IMR-90 (cell line): ENCODE measurements at places on chromosomes 7 and 10. TPM values are rescaled to one million over a fixed set of nuclear protein-coding genes. Genes with fewer than 3 reads are reported as not detected.

DNA sequence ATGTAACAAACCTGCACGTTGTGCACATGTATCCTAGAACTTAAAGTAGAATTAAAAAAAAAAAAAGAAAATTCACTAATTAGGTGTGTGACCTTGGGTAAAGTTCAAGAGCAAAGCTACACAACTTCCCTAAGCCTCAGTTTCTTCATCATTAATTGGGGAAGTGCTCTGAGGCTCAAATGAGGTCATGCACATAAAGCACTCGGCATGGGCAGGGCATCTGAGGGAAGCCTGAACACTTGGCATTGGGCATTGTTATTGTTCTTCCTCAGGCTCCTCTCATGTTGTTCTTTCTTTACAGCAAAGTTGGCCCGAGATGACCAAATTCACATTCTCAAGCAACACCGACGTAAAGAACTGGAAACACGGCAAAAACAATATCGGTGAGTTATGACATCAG lies 21.5 kb downstream of the ALOX5 start:
- no peaks in the 10 kb centered on the region for H3K36me3 ChIP-seq
- H3K27me3 ChIP-seq: no peaks in the 10 kb centered on the region
- no peak overlapping the region for H3K27ac ChIP-seq
- H3K4me1 ChIP-seq: no peaks in the 10 kb centered on the region
- no peak overlapping the region for H3K4me3 ChIP-seq

DNA sequence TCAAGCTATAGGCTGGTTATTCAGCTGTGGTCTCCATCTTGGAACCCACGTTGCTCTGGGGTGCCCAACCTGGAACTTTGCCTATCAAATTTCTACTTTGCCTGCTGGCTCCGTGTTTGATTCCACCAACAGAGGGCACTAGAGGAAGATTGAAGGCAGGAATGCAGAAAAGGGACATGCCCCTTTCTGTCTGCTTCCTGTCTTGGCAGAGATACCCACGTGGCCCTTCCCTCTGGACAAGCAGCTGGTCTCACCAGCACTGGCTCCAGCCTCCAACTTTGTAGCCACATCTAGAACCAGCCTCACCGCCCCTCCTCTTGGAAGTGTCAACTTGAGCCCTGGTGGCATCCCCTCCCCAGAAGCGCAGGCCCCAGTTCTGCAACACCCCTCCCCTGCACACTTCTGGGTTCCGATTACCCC lies 52.1 kb upstream of the ZNF438 start:
- no peak overlapping the region; the same call in 1 of the 2 replicates for H3K27ac ChIP-seq
- no peak overlapping the region for H3K4me3 ChIP-seq
- DNase-seq: peak; percentile 39
- no peaks in the 10 kb centered on the region for H3K27me3 ChIP-seq
- no peaks in the 10 kb centered on the region for H3K4me1 ChIP-seq

SCART1 gene
- 0.28 and 0.54 TPM in 2 replicates for total RNA-seq

GPR37 gene
- total RNA-seq: 9.2 and 9.3 TPM in 2 replicates

- no peak overlapping the region for H3K27ac ChIP-seq
- no peaks in the 10 kb centered on the region for H3K27me3 ChIP-seq
- DNase-seq: no peak
- H3K36me3 ChIP-seq: no peaks in the 10 kb centered on the region
Observed at GRCh38 chr10:97633921-97634320, 621 bp upstream of the MORN4 start.

ZSCAN25 gene
- total RNA-seq: 9.0 and 9.2 TPM in 2 replicates

TCF7L2 gene
- 1.3 and 1.7 TPM in 2 replicates for total RNA-seq

GRCh38 chr7:155459700-155460461 lies 2.0 kb downstream of the EN2 start:
- H3K36me3 ChIP-seq: no peaks in the 10 kb centered on the region
- H3K4me3 ChIP-seq: no peak overlapping the region
- no peaks in the 10 kb centered on the region for H3K4me1 ChIP-seq
- no peak for DNase-seq
- peaks cover 85% of the 10 kb centered on the region for H3K27me3 ChIP-seq

AGR3 gene
- total RNA-seq: not detected in 2 replicates

RPEL1 gene
- total RNA-seq: under 0.01 and 0.28 TPM in 2 replicates

- H3K27me3 ChIP-seq: no peaks in the 10 kb centered on the region
- no peak overlapping the region for H3K27ac ChIP-seq
- H3K36me3 ChIP-seq: peaks cover 66% of the 10 kb centered on the region
Observed at GRCh38 chr10:3162533-3162932, 10.0 kb downstream of the PITRM1 start.

TNPO3 gene
- total RNA-seq: 77.2 and 78.6 TPM in 2 replicates

PNLIP gene
- total RNA-seq: not detected in 2 replicates

DNA sequence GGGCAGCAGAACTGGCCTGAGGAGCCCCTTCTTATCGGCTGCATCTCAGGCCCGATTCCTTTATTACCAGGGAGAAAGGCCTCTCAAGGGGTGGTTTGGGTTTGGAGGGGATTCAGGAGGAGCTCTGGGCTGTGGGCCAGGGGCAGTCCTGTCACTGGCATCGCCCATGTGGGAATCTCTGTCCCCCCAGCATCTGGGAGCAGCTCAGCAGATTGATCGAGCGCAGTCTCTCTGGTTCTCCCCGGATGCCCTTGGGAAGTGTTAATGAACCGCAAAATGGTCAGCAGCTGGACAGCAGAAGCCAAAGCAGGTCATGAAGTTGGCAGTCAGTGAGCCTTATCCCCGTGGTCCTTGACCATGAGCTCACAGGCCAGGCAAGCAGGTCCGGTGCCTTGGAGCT lies 104.4 kb upstream of the ANLN start:
- no peak overlapping the region for H3K27ac ChIP-seq
- H3K27me3 ChIP-seq: no peaks in the 10 kb centered on the region
- H3K4me3 ChIP-seq: no peak overlapping the region
- H3K36me3 ChIP-seq: peaks cover 14% of the 10 kb centered on the region; the same call in 1 of the 2 replicates
- DNase-seq: no peak
- H3K4me1 ChIP-seq: peaks cover 17% of the 10 kb centered on the region

MARVELD1 gene
- 12.0 and 15.6 TPM in 2 replicates for total RNA-seq

OGA gene
- 62.9 and 89.7 TPM in 2 replicates for total RNA-seq

IGFBP1 gene
- not detected in 2 replicates for total RNA-seq

DNA sequence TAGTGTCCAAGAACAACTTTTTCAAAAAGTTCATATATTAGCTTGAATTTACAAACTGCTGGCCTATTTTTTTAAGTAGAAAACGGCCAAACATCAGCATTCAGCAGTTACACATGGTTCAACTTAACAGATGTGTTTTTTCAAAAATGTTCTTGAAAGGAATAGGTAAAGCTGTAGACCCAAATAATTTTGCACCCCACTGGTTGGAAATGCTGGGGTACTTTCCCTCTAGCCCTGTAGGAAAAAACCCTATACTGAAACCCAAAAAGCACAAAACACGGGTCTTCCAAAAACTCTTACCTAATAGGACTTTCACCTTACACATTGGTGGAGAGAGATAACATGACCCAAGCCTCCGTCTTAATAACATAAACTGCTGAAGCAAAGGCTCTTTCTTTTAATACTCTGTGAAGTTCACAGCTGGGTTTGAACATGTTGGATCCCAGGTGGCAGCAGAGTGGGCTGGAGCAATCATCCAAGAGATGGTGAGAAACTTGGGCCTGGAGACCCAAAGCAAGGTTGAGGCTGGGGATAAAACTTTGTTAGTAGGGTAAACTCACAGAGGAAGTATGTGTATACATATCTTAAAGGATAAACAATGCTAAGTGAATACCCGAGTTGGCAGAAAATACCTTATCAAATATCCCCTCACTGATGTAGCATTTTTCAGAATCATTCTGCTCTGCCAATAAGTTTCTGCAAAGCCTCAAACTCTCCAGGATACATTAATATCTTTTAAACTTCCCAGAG lies 629 bp upstream of the DNAJC9 start:
- H3K4me1 ChIP-seq: peaks cover 10% of the 10 kb centered on the region
- peaks cover 18% of the 10 kb centered on the region for H3K36me3 ChIP-seq
- H3K27me3 ChIP-seq: no peaks in the 10 kb centered on the region
- DNase-seq: peak; percentile 33

DNA sequence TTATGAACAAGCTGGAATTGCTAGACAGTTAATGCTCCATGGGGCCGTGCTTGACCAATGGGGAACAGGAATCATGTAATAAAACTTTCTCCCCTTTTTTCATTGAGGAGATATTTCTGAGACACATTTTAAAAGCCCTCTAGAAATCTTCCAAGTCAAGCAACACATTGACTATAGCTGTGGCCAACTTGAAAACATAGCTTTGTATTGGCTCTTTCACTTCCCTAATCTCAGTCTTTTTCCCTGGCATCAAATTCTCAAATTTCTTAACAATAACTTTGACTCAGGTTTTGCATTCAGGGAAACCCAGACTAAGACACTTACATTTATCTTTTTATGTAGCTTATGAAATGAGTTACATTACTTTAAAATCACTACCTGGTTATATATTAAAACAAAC lies 947.1 kb upstream of the MBL2 start:
- H3K27ac ChIP-seq: no peak overlapping the region
- H3K4me3 ChIP-seq: no peak overlapping the region
- no peak for DNase-seq

MRPS17 gene
- total RNA-seq: 15.2 and 21.1 TPM in 2 replicates

DNA sequence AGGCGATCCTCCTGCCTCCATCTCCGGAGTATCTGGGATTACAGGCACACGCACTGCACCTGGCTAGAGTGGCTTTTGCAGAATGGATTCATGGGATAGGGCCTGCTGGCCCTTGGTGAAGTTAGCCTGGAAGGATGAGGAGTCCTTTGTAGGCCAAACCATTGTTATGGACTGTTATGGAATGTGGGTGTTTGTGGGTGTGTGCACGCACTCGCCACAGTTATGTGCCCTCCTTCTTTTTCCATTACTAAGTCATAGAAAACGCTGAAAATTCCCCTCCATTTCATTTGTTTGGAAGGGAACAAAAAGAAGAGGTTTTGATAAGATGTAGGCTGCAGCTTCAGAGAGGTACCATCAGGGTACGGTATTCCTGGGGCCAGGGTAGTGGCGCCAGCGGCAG lies 15.0 kb downstream of the ZNF862 start:
- H3K36me3 ChIP-seq: peaks cover 10% of the 10 kb centered on the region; the same call in 1 of the 2 replicates
- no peaks in the 10 kb centered on the region for H3K27me3 ChIP-seq
- no peak overlapping the region for H3K27ac ChIP-seq
- peak; percentile 7 for DNase-seq

LIPM gene
- not detected in 2 replicates for total RNA-seq

GRCh38 chr10:21496343-21497176 lies 28.9 kb downstream of the SKIDA1 start:
- H3K27ac ChIP-seq: peak overlapping the region; percentile 81
- peaks cover 5% of the 10 kb centered on the region for H3K27me3 ChIP-seq
- peaks cover 3% of the 10 kb centered on the region; the same call in 1 of the 2 replicates for H3K4me1 ChIP-seq
- no peaks in the 10 kb centered on the region for H3K36me3 ChIP-seq

SAP25 gene
- total RNA-seq: not detected in 2 replicates

GBX1 gene
- not detected in 2 replicates for total RNA-seq

GRCh38 chr7:4861673-4862072 lies at the start of gene PAPOLB:
TSS of gene PAPOLB (minus strand) at chr7:4862030. CDS start at chr7:4861810, 220 bp downstream.
- H3K4me3 ChIP-seq: 0 out of 2 replicates have a peak within 1 kb of the TSS, but pooled peaks have one; percentile 10
- peaks cover 7% of the 10 kb centered on the region for H3K27me3 ChIP-seq
- H3K4me1 ChIP-seq: no peaks in the 10 kb centered on the region
- no peak for DNase-seq

DNA sequence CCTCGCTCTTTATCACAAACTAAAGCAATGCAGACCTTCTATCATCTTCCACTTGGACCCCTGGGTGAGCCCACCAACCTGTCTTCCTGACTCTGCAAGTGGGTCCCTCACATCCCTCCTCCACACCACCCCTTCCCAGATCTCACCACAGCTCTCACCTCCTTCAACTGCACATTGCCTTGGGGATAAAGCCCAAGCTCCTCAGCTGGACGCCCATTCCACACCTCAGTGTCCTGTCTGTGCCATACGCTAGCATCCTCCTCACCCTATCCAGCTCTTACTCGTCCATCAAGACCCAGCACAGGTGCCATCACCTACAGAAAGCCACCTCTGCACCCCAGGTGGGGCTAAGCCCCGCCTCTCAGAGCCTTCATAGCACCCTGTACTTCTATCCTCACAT lies 141.0 kb upstream of the LANCL2 start:
- H3K36me3 ChIP-seq: no peaks in the 10 kb centered on the region
- H3K27me3 ChIP-seq: peaks cover 3% of the 10 kb centered on the region; the same call in 1 of the 2 replicates
- H3K4me3 ChIP-seq: no peak overlapping the region
- no peaks in the 10 kb centered on the region for H3K4me1 ChIP-seq

GRCh38 chr10:106982268-106982667 lies 182.2 kb downstream of the SORCS1 start:
- no peaks in the 10 kb centered on the region for H3K36me3 ChIP-seq
- no peak overlapping the region for H3K27ac ChIP-seq
- H3K4me3 ChIP-seq: no peak overlapping the region
- no peaks in the 10 kb centered on the region for H3K27me3 ChIP-seq
- DNase-seq: no peak

NACAD gene
- total RNA-seq: 0.54 and 0.56 TPM in 2 replicates

GRCh38 chr10:96225119-96225518 lies 46.2 kb downstream of the BLNK start:
- H3K27me3 ChIP-seq: no peaks in the 10 kb centered on the region; the same call in 1 of the 2 replicates
- H3K36me3 ChIP-seq: no peaks in the 10 kb centered on the region
- H3K27ac ChIP-seq: no peak overlapping the region
- no peak overlapping the region for H3K4me3 ChIP-seq
- DNase-seq: no peak

DNA sequence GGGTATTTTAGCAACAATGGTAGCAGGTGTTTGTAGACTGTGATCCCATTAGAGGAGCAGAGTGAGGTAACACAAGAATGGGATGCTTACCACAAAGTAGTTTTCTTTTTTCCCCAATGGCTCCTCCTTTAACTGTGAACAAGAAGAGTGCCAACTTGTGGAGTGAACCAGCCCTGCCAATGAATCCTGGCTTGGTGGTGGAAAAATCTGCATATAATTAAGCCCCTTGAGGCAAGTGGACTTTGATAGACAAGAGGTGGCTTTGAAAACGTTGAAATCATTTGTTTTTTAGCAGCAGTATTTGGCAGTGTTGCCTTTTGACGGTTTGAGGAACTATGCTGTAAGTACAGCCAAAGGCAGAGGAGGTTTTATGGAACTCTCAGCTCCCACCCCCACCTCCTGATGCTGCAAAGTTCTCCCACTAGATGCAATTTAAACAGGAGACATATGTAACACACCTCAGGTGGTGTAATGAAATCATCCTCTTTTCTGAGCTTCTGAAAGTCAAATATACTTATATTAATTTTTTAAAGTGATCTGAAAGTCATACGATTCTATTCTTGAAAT lies 295.6 kb downstream of the DPP6 start:
- no peaks in the 10 kb centered on the region for H3K4me1 ChIP-seq
- H3K27ac ChIP-seq: no peak overlapping the region
- H3K4me3 ChIP-seq: no peak overlapping the region
- H3K27me3 ChIP-seq: no peaks in the 10 kb centered on the region

DNA sequence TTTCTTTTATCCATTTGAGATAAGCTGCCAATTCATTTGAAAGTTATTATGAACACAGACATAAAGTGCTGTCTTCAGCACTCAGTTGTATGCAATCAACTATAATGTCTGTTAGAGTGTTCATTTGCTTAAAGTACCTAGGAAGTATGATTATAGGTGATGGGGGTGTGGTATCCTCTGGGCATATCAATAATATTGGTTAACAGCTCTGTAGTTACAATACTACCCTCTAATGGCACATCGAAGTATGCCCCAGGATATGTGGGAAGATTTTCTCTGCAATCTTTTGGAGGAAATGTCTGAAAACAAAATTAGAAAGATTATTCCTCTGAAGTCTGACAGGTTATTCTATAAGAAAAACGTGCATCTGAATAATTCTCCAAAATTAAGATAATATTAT lies 429.7 kb downstream of the ARL4A start:
- H3K36me3 ChIP-seq: no peaks in the 10 kb centered on the region
- H3K27ac ChIP-seq: no peak overlapping the region
- peaks cover 3% of the 10 kb centered on the region for H3K4me1 ChIP-seq
- H3K4me3 ChIP-seq: no peak overlapping the region
- DNase-seq: peak; percentile 37
